ENCODE measurements at places on chromosomes 5 and 9.

DNA sequence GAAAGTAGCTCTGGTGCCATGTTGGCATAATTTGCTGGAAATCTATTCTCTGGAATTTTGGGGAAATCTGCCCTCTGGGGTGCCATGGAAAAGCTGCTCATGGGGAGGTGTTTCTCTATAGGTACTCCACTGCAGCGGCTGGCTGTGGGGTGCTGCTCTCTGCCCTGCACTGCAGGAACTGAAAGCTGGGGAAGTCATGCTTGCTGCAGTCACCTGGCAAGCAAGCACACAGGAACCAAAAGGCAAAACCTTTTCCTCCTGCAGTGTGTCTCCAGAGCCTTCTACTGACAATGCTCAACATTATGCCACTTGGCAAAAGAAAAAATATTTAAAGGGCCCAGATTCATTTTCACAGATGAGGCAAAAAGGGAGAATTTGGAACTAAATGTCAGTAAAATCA is 25.8 kb upstream of the CARNMT1 start:
- no peak for DNase-seq

DNA sequence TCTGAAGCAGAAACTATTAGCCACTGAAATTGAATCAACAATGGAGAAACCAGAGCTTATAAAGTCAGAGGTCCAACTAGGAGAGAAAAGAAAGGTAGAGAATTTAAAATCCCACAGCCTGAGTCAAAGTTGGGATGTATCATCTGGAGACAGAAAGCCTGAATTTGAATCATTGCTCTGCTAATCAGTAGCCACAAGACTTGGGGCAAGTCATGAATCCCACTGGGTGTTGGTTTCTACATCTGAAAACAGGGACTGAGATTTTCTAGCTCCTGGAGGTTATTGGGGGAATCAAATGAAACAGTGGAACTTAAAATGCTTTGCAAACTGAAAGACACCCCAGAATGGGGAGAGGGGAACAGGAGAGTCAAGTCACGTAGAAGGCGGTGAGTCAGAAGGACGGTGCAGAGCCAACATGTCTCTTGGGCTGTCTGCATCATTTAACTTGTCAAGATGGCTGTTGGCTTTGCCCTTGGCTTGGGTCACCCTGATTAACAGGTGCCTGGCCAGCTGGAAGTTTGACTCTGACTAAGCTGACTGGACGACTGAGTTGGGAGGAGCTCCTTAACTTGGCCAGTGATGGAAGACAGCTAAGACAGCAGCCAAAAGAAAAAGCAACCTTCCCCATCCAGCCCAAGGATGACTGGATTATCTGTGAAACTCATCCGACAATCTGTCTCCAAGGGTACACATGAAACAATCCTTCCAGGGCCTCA is 60.6 kb upstream of the ADRA1B start:
- DNase-seq = no peak

- DNase-seq = no peak
These were observed 104.3 kb downstream of the SAXO1 start for GRCh38 chr9:18928711-18929110.

GRCh38 chr5:25516141-25516540 is 871.4 kb upstream of the CDH10 start:
- DNase-seq = no peak

DNA sequence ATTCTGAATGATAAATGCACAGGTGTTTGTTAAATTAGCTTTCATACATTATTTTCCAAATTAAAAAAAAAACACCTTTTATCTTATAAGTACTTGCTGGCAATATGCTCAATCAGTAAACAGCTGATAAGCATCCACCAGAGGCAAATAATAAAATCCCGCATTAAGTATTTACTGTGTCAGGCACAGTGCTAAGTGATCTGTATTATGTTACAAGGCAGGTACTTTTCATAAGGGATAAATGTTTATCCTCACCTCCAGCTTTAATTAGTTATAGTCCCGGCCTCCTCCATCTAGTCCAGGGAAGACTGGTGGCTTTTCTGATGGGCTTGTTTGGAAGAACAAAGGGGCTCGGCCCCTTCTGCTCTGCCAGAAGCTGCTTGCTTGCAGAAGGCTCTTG is 40.1 kb downstream of the PFDN1 start:
- no peak for DNase-seq

DNA sequence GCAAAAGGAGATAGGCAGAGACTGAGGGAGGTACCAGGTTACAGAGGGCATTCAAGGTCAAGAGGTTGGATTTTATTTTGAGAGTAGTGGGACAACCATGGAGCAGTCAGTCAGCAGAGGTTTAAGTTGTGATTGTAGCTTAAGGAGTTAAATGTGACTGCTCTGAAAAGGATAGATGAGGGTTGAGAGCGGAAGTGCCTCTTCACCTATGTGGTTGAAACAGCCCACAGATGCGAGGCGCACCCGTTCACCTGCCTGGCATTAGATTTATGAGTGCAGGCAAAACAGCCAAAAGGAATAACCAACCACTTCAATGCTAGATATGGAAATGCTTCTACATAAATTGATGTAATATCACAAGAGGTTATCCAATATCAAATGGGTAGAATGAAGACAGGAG is 8.4 kb downstream of the ZNF474 start:
- DNase-seq = no peak

GRCh38 chr9:91784673-91785446 is 165.2 kb downstream of the ROR2 start:
- no peak for DNase-seq

DNA sequence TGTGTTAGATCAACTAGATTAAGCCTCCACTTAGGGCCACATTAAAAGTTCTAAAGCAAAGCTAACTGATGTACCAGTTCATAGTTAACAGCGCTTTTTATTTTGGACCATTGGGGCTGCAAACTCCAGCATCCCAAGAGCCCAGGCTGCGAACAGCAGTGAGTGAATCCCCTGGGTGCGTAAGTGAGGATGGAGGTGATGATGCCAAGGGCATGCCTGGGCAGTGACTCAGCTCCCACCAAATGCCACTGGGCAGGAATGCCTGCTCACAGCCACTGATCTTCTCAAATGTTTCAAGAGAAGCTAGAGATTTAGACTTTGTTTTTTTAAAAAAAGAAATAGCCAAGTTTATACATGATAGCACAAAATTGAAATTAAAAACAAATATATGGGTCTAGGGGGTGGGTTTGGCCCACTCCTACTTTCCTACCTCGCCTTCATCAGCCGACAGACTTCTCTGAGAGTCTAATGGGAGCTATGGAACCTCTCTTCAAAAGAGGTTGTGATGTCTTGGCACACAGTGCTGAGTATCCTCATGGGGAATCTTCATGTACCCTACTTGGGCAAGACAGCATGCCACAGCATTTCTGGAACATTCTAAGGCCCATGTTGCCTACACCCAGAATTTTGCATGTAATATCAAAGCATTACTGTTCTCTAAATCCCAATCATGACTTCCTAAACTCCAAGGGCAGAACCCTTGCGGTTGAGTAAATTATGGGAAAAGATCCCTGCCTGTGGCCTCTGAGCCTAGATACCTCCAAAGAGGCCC is 398.1 kb downstream of the EBF1 start:
- no peak for DNase-seq

- no peak for DNase-seq
These were observed 88.9 kb downstream of the CYFIP2 start for GRCh38 chr5:157354800-157355199.

DNA sequence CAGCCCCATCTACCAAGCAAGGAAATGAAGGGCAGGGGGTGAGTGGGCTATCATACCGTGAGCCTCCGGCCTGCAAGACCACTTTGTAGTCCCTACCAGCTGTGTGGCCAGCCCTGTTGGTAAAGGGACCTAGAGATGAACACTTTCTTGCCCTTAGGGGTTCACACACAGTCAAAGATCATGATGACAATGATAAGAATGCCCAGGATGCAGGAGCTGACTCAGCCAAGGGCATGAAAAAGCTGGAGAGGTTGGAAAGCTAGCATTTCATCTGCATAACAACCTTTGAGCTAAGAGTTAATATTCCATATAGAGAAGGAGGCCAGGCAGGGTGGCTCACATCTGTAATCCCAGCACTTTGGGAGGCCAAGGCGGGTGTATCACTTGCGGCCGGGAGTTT is 19.2 kb upstream of the FGFR4 start:
- DNase-seq = no peak

GRCh38 chr5:411728-412127 is 31.2 kb upstream of the EXOC3 start:
- no peak for DNase-seq

GRCh38 chr5:43646992-43647391 is 44.0 kb downstream of the NNT start:
- DNase-seq = no peak

- no peak for DNase-seq
These were observed 518.5 kb downstream of the ZNF608 start for GRCh38 chr5:124227914-124228313.

GRCh38 chr5:44844744-44845143 is 36.0 kb downstream of the MRPS30 start:
- DNase-seq = no peak

DNA sequence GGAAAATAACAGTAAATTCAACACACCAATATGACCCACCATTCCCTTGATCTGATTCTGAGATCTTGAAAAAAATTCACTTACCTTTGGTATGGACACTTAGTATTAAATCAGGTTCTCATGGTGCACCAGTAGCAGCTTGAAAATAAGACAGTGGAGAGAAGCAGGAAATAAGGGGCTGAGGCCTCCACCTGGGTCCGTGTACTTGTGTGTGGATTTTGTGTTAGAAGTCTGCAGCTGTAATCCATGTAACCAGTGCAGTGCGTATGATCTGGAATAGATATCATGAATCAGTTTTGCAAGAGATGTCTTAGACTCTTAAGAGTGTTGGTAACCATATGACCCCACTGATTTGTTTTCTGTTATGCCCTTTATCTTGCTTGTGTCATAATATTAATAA is 107.1 kb downstream of the FBXL7 start:
- DNase-seq = no peak

- DNase-seq = no peak
These were observed 1.1 kb upstream of the BRD3 start for GRCh38 chr9:134068744-134069479.
